ENCODE measurements at places on chromosomes 1 and 21.

- DNase-seq, result no peak
Measured at GRCh38 chr1:210025870-210026269, 87.9 kb downstream of the SYT14 start.

- no peak for DNase-seq
Measured at GRCh38 chr1:203913073-203913521, 51.7 kb downstream of the SNRPE start.

DNA sequence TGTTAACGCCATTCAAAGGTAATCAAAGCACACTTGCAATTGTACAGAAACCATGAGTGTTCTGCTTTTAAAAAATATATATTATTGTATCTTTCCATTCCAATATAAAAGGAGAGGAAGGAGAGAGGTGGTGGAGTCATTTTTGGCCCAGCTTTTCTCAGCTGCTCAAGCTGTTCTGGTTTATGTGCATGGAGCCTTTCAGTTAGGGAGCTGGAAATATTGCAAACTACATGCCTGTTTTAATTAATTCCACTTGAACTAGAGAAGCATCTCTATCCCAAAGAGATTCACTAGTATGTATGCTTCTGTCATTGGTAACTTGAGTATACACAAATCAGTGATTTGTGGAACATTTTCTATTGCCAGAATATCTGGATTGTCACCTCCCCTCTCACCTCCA is 28.5 kb upstream of the C1orf105 start:
- no peak for DNase-seq

DNA sequence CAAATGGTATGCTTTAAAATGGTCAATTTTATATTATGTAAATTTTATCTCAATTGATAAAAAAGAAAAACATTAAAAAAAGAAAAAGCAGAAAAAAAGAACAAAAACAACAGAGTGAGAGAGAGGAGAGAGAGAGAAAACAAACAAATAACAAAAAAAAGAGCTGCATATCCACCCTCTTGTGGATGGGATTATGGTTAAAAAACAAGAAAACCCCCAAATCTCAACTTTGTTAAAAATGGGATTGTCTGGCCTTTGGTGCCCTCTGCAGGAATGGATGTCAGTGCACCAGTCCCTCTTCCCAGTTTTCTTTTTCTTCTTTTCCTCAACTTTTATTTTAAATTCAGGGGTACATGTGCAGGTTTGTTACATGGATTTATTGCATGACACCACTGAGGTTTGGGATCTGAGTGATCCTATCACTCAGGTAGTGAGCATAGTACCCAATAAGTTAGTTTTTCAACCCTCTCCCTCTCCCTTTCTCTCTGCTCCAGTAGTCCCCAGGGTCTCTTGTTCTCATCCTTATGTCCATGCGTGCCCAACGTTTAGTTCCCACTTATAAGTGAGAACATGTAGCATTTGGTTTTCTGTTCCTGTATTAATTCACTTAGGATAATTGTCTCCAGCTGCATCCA is 28.1 kb downstream of the RNF187 start:
- DNase-seq, result no peak

GRCh38 chr1:160814316-160814715 is 18.3 kb downstream of the LY9 start:
- DNase-seq, result no peak

DNA sequence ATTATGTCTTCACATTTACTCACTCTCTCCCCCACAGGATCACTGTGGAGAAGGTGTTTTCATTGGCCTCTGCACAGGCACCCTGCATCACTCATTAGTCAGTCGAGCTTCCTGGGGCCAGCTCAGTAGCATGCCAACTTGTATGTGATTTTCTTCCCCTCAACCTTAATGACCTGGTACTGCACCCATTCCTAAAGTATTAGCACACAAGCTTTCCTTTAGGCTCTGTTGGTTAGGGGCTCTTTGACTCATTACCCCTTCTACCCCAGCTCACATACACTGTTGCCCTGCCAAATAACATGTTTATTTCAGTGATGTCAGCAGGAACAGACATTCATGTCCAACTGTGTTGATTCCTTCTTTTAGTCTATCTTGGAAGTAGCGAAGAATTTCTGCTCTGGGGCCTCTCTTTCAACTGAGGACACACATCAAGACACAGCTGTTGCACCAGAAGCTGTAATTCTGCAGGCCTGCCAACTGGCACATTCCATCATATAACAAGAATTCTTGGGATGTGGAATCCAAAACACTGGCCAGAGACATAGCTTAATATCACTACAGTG is 603.5 kb upstream of the ADAMTS5 start:
- DNase-seq, result no peak

DNA sequence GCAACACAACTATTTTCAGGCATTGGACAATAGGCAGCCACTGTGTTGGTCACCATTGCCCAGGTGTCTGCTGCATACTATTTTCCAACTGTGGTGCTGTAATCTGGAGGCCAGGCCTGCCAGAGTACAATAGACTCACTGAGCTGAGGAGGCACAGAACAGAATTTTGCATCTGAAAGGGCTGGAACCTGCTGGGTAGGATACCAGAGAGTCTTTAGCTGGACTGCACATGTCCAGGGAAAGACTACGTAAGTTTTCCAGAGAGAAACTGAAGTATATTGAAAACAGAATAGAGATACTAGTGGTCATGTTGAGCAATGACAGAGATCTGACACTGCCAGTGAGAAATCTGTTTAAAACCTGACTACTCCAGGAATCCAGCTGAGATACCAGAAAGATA is 200.8 kb downstream of the RASAL2 start:
- no peak for DNase-seq

GRCh38 chr1:23079025-23079424 is 59.8 kb downstream of the KDM1A start:
- no peak for DNase-seq

DNA sequence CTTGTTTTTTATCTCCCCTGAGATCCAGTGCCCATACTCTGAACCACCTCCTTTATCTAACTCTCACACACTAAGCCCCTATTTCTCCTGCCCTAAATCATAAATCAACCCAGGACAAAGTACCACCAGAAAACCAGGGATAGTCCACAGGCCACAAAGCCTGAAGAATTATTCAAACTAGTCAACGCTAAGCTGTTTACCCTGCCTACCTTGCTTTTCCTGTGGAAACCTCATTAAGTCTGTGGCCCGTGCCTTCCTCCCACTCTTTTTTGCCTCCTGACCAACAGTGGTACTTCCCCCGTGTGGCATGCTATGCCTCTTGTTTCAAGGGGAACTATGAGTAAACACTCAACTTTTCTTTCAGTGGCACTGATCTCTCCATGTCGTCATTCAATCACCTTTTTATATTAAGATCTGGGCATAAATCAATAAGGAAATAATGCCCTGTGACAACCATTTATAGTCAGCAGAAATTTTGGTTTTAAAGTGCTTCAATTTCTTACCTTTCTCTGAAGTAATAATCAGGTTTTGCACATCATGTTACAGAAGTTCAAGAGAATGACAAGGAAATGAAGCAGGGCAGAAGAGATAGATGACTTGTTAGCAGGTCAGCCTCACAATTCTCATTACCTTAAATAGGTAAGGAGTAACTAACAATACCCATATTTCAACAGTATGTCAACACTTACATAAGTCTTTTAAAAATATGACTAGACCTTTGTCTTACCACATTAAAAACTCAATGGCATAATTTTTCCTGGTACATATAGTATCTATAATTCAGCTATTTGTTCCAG is 32.1 kb downstream of the EYA3 start:
- DNase-seq, result no peak

Measured in cortex of kidney (tissue), 1 donor.